ENCODE measurements at places on chromosomes 5 and 9.

GRCh38 chr9:18791074-18791473, 241.9 kb downstream of the SAXO1 start:
- no peak for DNase-seq

GRCh38 chr9:2788919-2789318, 55.0 kb downstream of the PUM3 start:
- DNase-seq: no peak

- DNase-seq: no peak
Measured at GRCh38 chr5:2810644-2811043, 59.2 kb upstream of the IRX2 start.

GRCh38 chr5:33479311-33479710, 38.5 kb downstream of the TARS1 start:
- no peak for DNase-seq

DNA sequence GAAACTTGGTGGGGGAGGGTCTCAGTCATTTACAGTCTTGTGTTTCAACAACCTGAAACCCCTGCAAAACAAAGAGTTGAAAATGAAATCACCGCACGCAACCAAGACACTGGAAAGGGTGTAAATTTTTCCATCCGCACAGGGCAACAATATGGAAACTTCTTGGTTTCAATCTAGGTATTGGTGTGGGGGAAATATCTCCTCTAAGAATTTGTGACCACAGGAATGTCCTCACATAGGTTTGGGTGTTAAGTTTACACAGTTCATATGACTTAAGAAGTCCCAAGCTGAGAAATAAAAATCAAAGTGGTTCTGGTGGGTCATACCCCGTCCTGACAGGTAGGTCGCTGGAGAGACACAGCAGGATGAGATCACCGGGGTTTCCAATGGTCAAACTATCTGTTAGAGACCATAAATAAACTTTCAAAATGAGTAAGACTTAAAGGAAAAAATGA, 51.9 kb upstream of the PIP5K1B start:
- no peak for DNase-seq

GRCh38 chr9:8533681-8534080, 734.1 kb upstream of the DMAC1 start:
- no peak for DNase-seq

DNA sequence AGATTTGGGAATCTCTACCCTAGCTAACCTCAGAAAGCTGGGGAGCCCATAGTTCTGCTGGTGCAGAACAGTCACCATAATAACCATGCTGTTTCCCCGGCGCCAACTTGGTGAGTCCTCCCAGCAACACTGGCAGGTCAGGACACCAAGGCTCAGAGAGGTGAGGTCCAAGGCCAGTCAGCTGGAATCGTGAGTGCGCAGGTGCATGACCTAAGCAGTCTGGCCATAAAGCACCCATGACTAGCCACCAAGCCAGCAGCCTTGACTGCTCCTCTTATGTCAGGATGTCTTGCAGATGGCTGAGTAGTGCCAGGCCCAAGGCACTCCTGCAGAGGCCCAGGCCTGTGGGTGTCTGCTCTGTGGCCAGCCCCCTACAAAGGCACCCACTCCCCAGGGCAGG, 2.6 kb downstream of the RNF44 start:
- no peak for DNase-seq

DNA sequence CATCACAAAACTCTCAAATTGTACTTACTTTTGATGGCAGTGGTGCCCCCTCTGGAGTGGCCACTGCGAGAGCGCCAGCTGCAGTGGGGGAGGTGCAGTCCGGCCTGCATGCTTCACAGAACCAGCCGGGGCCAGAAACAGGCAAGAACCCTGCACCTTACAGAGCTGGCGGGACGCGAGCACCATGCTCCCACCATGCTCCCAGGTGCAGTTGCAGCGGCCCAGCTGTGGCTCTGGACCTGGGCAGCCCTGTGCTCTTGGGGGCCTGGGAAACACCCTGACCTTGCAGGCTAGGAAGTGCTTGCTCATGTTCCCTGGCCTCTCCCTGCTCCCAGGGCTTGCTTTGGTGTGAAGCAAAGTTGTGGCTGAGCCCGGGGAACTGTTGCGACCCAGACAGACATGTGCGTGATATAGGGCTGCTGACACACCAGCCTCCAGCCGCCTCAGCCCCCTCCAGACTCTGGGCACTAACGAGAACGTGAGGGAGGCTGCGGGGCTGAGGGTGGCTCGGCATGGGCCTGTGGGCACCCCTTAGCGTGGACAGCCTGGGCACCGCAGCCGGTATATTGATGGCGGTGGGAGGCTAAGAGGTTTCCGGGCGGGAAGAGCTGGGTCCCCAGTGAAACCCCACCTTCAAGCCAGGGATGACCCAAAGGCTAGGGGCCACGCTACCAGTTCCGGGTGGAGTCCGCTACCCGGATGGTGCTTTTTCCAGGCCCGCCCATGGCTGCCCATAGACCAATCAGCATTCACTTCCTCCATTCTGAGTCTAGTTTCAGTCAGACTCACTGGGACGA, 1809.9 kb upstream of the ACO1 start:
- DNase-seq: no peak

- DNase-seq: no peak
Measured at GRCh38 chr5:1497242-1497777, 26.4 kb downstream of the LPCAT1 start.

DNA sequence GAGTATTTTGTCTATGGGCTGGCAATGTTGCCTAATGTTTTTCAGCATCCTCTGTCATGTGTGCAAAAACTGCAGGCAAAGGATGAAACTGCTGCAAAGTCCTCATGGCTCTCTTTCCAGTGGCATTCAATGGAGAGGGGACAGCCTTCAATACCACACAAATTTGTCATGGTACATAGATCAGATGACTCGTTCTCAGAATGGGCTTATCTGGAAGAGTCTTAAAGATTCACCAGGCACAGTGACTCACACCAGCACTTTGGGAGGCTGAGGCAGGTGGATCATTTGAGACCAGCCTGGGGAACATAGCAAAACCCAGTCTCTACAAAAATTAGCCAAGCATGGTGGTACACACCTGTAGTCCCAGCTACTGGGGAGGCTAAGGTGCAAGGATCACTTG, 5.3 kb downstream of the CDKN2AIPNL start:
- no peak for DNase-seq

DNA sequence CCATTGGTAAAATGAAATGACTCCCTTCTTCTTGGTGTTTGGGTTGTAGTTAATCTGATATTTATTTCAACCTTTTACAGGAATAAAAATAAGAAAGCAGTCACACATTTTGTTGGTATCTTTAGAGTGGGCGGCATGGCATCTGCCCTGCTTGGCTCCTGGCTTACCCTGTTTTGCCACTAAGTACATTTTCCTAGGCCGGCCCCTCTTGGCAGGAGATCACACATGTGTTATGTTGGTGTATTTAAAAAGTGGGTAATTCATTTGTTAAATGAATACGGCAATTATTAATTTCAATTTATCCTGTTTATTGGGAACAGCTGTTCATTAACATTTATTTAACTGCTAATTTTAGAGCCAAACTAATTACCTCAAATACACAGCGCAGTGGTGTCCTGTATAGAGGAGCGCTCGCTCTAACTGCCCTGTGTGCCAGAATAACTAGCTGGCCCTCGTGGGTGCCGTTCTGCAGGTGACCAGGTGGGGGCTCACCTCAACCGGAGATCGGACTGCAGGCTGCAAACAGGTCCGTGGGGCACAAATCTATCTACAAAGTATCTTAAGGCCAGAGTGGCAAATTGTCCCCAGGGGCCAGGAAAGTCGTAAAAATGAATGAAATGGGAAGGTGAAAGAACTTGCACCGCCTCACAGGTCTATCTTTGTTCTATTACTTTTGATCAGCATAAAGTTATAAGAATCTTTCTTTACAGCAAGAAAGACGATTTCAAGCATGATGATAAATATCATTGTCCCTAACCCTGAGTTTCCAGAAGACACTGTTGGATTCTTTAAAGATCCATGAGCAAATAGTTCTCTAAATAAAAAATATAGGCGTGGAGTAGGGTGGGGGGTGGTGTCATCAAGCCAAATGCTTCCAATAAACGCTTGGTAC, 26.2 kb upstream of the GPR151 start:
- DNase-seq: peak; percentile 46

DNA sequence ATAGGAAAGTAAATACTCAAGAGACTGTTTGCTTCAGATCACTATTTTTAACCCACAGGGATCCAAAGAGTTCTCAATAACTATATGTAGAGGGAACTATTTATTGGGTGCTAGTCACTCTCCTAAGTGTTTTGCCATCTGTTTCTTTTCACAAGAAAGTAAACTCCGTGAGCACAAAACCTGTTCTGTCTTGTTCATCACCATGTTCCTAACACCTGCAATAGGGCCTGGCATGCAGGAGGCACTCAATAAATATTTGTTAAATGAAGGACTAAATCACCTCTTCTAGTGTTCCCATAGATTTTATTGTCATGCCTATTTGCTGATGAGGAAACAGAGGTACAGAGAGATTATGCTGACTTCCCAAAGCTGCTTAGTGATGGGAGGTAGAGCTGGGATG, 118.2 kb downstream of the VCAN start:
- no peak for DNase-seq

- DNase-seq: no peak
Measured at GRCh38 chr5:179435731-179436315, 90.6 kb upstream of the ADAMTS2 start.

DNA sequence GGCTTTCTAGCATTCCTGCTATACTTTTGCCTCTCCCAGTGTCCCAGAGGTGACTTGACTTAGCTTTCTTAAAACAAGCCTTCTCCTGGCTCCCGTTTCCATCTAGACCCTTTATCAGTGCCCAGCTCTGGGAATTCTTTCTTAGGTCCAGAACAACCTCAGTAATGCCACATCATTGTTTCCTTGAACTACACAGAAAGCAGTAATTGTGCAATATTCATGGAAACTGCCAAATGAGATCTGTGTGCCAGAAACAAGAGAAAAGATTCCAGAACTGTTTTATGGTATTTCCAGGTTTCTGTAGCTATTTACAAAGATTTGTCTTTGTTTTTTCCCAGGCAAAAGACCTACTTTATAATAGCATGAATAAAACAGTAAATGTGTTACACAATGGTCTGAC, 391.3 kb downstream of the SLCO4C1 start:
- no peak for DNase-seq

DNA sequence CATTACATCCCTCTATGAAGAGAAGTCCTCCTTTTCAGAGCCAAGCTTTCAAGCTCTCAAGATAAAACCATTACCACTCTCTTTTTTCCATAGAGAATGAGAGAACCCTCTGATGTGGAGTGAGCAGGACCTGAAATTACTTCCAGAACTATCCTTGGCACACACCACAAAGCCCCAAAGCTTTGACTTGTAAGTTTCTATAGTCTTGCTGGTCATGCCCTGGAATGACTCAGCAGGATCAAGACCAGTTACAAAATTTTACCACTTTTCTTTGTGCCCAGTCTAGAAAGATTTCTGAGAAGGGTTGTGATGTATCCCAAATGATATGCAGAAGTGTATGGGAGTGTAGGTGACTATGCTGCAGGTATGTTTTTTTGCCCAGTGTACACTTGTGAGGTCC, 760.6 kb downstream of the TLE1 start:
- DNase-seq: no peak

- no peak for DNase-seq
Measured at GRCh38 chr5:179488491-179488890, 61.9 kb upstream of the RUFY1 start.

DNA sequence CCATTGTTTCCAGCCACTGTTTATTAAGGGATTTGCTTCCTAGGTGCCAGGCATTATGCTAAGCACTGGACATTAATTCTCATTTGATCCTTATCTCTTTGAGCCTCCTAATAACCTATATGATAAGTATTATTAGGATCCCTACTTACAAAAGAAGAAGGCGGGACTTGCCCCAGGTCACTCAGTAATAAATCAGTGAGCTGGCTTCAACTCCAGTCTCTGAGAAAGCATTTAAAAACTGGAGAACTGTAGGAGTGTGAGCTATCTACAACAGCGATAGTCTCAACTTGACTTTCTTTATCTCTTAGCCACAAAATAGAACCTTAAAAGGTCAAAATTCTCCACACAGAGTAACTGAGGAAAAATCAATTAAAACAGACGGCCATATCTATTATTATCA, 155.0 kb downstream of the GNAQ start:
- DNase-seq: no peak

DNA sequence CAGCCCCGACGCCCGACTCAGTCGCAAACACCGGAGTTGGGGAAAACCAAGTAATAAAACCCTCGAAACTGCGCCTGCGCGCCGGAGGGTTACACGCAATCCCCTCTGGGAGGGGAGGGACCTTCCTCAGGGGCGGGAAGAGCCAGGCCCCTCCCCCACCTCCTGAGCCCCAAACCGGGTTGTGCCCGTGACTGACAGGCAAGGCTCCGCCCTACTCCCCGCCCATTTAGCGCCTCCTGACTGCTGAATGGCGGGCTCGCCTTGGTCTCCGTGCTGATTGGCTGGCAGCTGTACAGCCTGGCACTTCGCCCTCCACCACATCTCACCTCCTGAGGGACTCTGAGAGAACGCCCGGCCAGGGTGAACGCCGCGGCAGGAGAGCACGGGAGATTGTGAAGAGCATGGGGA, at the start of gene PRDM9:
Gene PRDM9, plus strand, starts transcription at position 332 of the 408 bp plus-strand sequence. CDS start 1,425 bp downstream, outside the sequence.
- no peak for DNase-seq

GRCh38 chr5:1080432-1080831, 31.4 kb downstream of the SLC12A7 start:
- DNase-seq: no peak

DNA sequence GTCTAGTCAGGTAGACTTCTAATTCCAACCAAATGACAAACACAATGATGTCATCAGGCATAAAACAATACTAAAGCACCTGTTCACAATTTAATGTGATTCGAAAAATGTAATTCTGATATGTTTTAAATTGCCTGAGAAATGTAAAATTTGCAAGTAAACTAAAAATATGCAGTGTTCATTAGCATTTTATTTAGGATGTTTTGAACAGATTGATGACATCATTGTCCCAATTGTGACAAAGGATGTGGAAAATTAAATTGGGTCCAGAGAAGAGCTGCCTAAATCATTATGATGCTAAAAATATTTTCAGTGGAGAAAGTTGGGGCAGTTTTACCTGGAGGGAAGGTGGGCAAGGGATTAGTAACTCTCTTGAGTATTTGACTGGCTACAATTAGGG, 86.5 kb downstream of the CFAP90 start:
- no peak for DNase-seq

DNA sequence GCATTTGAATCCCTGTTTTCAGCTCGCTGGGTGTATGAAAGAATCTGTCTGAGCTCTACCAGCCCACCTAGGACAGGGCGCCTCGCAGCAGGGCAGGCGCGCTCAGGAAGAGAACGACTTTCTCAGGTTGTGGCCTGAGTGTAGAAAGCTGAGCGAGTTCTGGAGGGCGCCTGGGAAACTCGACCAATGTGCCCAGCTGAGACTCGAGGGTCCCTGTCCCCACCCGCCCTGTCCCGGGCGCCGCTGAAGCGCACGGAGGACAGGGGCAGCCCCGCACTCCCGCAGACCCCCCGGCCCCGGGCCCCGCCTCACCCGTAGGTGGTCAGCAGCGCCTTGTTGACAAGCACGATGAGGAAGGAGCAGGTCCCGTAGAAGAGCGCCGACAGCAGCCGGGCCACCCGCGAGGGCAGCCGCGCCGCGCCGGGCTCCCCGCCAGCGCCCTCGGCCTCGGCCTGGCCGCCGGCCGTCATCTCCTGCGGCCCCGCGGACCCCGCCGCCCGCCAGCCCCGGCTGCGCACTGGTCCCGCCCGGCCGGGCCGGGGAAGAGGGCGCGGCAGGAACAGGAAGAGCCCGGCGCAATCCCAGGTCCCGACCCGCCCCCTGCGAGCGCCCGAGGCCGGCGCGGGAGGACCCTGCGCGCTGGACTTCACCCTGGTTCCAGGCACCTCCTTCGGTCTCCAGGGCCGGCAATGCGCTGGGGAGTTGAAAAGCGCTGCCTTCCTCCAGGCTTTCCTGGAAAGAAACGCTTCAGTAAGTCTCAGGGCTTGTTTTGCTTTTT, at the start of gene SLC35D2:
Gene SLC35D2, minus strand, starts transcription at position 547 of the 778 bp plus-strand sequence. Its CDS starts 77 bp downstream, at position 470.
- DNase-seq: no peak

- DNase-seq: no peak
Measured at GRCh38 chr5:167813389-167813788, 478.1 kb upstream of the WWC1 start.
